ENCODE measurements at places on chromosomes 2 and 18.

GRCh38 chr2:241461693-241462677, 46.4 kb downstream of the STK25 start:
- no peak for DNase-seq

- DNase-seq: no peak
Observed at GRCh38 chr2:5945742-5946141, 253.6 kb downstream of the SOX11 start.

GRCh38 chr2:240790370-240791220, 29.4 kb downstream of the KIF1A start:
- DNase-seq: no peak

- DNase-seq: no peak
Observed at GRCh38 chr2:28523902-28524301, 28.0 kb downstream of the PLB1 start.

GRCh38 chr2:134425724-134426496, 172.0 kb downstream of the MGAT5 start:
- no peak for DNase-seq

GRCh38 chr2:220296174-220296573, 668.7 kb downstream of the SLC4A3 start:
- no peak for DNase-seq

GRCh38 chr2:99472600-99472960, 17.2 kb downstream of the REV1 start:
- no peak for DNase-seq

- DNase-seq: peak; percentile 65
Observed at GRCh38 chr2:160387558-160388262, 105.9 kb downstream of the RBMS1 start.

GRCh38 chr18:59218018-59218417, 1.9 kb upstream of the GRP start:
- DNase-seq: no peak

- peak; percentile 68 for DNase-seq
Observed at GRCh38 chr2:182283512-182283911, 143.3 kb downstream of the PDE1A start.

DNA sequence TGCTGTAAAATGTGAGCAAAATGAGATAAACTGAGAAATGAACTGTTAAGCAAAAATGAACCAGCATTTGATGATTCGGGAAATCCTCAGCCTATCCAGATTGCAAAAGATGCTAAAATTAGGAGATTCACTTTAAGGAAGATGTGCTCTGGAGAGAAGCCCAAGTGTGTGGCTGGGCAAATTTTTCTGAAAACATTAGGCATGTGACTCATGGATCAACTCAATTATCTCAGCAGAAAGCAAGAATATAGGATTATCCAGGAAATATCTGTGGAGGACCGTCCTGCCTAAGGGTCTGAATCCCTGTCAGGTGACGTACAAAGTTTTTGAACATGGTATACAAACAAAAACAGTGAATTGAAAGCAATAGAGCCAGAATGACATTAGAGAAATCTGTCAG, 1268.3 kb upstream of the TMEFF2 start:
- DNase-seq: no peak

DNA sequence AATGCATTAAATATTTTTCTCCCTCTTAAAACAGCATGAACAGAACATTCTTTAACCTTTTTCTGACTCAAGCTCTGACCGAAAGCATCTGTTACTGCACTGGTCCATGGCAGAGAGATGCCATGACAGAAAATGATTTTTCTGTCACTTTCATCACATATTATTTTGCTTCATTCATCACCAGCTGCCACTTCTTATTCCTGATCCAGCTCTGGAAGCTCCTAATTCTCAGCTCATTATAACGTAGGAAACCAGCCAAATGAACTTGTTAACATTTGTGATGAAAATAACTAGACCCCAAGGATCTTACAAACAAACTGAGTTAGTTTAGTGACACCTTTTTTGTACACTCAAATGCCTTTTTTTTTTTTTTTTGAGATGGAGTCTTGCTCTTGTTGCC, 7.6 kb upstream of the CFLAR start:
- DNase-seq: no peak

DNA sequence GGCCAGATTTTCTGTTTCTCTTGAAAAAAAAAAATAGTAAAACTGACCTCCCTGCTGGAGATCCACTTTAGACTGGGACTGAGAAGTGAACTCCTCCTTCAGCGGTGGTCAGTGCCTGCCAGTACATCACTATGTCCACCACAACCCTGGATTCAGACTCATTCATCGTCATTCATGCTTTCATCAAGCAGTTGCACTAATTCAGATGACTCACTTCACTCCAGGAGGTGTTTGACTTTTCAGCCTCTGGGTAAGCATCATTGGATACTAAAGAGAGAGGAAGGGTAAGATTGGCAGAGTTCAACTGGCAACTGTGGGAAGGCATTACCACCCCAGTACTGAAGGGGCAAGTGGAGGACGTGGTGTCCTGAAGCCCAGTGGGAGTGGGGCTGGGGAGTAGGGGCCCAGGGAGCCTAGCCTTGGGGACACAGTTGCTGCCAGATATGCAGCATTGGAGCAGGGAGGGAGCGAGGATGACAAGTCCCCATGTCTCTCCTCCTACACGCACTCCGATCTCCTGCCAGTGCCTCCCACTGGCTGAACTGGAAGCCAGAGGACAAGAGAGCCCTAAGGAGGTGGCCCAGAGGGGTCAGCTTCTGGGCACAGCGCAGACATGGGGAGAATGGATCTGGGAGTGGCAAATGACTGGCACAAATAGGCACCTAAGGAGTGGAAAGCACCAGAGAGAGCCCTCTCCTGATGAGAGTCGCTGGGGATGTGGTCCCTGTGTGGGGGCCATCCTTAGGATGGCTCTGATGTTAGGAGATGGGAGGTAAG, 111.1 kb downstream of the TGFA start:
- DNase-seq: peak; percentile 53

DNA sequence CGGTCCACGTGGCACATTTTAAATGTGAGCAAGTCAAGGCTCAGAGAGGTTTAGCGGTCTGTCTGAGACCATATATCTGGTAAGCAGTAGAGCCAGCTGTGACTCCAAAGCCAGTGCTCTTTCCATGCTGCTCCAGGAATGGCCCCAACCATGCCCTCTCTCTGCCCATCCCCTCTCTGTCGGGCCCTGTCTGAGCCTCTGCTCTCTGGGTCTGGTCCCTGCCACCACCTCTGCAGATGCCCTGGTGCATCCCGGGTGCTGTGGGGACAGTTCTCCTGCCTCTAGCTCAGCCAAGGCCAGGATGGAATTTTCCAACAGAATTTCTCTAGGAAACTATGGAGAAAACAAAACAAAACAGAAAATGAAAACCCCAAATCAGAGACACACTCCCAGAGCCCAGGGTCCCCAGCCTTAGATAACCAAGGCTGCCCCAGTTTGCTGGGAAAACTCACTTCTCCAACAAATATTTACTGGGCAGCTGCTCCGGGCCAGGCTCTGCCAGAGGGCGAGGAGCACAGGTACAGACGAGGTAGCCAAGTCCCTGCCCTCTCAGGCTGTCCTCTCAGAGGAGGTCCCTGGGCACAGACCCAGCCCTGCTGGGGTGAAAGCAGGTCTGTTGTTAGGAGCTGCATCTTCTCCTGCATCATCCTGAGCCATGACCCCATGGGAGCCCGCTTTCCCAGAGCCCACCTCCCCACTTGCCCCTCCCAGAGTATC, 9.2 kb downstream of the ADRA2B start:
- no peak for DNase-seq

- no peak for DNase-seq
Observed at GRCh38 chr2:200670313-200670712, 84.5 kb downstream of the AOX1 start.

GRCh38 chr18:39840856-39841481, 2114.1 kb upstream of the PIK3C3 start:
- DNase-seq: peak; percentile 64

DNA sequence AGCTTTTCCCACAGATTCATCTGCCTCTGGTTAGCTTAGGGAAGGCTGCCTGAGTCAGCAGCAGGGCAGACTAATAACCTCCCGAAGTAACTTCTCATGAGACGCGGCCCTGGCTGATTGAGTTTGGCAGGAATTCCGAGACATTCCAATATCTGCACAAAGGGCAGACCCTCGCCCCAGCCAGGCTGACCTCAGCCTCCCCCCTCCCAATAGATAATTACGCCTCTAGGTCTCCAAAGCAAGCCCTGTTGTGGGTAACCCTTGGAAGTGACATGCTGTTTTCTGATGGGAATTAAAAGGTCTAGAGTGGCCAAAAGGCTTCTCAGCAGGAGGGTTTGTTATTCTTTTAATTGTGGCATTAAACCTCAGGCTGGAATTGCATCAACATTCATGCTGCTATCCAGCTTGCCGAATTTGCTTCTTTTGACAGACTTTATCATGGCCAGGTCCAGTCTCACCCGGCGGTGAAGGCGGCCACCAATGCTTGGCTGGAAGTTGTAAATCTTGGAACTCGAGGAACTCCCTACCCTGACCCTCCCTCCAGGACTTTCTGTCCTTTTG, 98.0 kb upstream of the SLC14A2 start:
- no peak for DNase-seq

GRCh38 chr2:55150834-55151233, 81.3 kb downstream of the CLHC1 start:
- DNase-seq: no peak

- DNase-seq: no peak
Observed at GRCh38 chr2:202695166-202695565, 60.4 kb downstream of the FAM117B start.

GRCh38 chr2:134338208-134338607, 84.3 kb downstream of the MGAT5 start:
- DNase-seq: no peak

DNA sequence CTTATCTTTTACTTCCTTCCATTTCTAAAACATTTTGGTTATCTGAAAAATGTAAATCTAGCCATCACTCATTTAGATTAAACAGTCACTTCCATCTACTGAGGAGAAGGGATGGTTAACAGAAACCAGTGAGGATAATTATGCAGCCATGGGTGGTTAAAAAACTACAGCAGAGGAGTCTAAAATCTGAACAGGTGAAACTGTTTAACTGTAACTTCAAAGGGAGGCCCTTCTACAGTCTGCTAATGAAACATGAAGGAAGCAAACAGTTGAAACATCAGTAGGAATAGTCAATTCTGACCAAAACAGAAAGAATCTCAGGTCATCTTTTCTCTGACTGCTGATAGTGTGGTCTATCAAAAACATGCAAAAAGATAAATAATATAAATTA, 71.0 kb downstream of the DTNB start:
- DNase-seq: no peak

DNA sequence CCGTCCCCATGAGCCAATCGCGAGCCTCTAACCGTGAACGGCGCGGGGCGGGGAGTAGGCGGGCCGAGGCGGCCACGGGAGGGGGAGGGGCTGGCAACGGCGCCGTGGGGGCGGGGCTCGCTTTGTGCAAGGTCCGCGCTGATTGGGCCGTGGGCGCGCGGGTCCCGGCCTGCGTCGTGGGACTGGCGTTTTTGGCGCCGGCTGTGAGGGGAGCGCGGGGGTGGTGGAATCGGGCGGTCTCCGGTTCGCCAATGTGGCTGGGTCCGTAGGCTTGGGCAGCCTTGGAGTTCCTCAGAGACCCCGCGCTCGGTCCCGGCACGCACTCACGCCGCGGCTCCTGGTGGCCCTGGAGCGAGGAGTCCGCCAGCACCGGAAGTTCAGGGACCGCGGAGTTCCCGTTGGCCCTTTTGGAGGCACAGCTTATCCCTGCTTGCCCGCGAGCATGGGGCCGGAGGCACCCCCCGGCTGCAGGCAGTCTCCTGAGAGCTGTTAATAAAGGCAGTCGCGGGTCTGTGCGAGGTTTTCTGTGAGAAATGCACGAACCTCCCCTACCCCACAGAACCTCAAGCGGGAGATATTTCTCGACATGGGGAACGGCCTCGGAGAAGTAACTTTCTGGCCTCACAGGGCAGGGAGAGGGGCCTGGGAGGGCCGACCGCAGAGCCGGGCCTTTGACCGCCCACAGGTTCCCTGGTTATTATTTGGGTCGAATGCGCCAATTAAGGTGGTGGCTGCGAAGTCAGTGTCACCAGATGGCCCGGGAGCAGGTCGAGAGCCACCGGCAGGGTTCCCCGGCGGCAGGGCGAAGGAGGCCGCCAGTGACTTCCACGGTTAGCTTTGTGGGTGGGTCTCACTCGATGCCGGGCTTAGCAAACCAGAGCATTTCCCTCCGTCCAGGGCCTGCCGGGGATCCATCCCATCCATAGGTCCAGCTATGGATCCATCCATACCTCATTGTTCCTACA, 574 bp upstream of the NCL start:
- DNase-seq: peak; percentile 47

- no peak for DNase-seq
Observed at GRCh38 chr2:229269941-229270340, 1.1 kb downstream of the PID1 start.

DNA sequence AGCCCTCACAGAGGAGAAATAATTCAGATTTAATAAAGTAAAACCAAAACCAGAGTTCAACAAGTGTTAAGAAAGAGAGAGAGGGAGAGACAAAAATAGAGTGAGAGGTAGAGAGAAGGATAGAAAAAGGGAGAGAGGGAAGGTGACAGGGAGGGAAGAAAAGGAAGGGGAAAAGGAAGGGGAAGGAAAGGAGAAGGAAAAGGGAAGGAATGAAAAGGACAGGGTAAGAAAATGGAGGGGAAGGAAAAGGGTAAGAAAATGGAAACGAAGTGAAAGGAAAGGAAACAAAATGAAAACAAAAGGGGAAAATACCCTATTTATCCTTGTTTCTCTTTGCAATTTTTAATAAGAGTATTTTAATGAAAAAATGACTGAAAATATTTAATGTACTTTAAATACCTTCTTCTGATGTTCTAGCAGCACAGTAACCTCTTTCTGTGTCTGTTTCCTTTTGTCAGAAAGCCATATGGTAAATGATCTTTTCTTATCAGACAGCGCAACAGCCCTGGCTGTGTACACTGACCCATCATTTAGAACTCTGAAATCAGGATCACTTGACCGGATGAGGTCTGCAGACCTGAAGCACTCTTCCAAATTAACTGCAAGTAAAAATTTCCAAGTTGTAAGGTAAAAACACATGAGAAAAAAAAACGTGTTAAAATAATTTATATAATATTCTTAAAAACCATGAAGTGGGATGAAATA, 11.8 kb downstream of the DSC3 start:
- DNase-seq: no peak

GRCh38 chr2:206250041-206250897, 24.2 kb upstream of the ZDBF2 start:
- DNase-seq: no peak

DNA sequence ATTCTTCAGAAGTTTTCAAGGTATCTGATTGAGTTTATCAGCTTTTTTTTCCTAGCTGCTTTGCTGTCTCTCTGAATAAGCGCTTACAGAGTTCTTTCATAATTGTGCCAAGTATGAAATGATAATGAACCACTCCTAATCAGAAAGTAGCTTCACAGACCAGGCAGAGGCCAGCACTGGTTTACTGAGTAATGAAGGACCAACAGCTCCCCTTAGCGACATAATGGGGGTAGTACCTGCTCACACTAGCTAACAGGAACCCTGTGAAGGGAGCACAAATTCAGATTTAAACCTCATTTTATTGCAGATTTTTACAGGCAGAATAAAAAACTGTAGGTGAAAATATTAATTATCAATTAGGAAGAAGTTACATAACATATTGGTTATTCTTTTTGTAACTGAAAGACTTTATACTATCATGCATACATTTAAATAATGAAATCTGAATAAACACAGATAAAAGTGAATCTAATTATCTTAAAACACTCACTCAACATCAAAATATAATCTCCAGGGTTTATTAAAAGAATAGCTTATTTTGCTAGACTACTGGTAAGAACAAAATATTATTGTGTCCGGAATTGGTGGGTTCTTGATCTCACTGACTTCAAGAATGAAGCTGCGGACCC, 53.7 kb upstream of the LRRC30 start:
- peak; percentile 72 for DNase-seq
